ENCODE measurements at places on chromosomes 13 and 19. TPM values are rescaled to one million over a fixed set of nuclear protein-coding genes. Genes with fewer than 3 reads are reported as not detected.

ZNF578 gene
- total RNA-seq: not detected

FFAR3 gene
- total RNA-seq: not detected

NMRK2 gene
- total RNA-seq: 0.73 TPM

PSG1 gene
- total RNA-seq: 0.52 TPM

ZNF560 gene
- not detected for total RNA-seq

LYPD5 gene
- total RNA-seq: not detected

PGLYRP1 gene
- not detected for total RNA-seq

CKM gene
- total RNA-seq: not detected

CEACAM20 gene
- total RNA-seq: not detected
